ENCODE measurements at places on chromosomes 2 and 18. TPM values are rescaled to one million over a fixed set of nuclear protein-coding genes. Genes with fewer than 3 reads are reported as not detected.
A peak's percentile ranks its signal among the peaks of the same experiment; 100 is the strongest.

GRCh38 chr2:201707753-201708152, 9.3 kb upstream of the MPP4 start:
- DNase-seq = no peak

DNA sequence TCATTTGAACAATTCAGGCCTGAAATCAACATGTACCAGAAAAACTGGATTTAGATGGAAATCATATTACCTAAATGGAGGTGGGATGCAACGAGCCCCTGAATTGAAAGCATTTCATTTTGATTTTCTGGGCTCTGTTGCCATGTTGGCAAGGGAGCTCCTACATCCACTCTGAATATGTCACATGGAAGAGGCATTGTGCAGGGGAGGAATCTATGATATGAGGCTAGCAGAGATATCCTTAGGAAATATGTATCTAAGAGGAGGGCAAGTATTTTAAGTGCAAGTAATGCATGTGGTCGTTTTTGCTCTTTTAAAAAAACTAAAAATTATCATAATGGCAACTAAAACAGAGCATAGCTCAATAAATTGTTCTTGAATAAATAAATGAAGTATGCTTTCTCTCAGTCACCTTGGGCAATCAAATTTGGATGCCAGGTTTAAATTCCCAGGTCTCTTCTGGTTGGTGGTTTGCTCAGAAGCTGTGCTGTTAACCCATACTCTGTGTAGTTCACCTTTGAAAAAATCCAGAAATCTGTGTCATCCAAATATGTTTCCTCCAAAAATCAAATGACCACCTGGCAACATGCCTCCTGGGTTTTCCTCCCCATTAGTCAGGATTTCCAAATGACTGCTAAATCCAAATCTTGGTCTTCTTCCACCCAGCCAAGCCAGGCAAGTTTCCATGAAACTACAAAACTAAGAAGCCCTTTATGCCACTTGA, 6.5 kb upstream of the LGALSL start:
- no peak for DNase-seq

DNA sequence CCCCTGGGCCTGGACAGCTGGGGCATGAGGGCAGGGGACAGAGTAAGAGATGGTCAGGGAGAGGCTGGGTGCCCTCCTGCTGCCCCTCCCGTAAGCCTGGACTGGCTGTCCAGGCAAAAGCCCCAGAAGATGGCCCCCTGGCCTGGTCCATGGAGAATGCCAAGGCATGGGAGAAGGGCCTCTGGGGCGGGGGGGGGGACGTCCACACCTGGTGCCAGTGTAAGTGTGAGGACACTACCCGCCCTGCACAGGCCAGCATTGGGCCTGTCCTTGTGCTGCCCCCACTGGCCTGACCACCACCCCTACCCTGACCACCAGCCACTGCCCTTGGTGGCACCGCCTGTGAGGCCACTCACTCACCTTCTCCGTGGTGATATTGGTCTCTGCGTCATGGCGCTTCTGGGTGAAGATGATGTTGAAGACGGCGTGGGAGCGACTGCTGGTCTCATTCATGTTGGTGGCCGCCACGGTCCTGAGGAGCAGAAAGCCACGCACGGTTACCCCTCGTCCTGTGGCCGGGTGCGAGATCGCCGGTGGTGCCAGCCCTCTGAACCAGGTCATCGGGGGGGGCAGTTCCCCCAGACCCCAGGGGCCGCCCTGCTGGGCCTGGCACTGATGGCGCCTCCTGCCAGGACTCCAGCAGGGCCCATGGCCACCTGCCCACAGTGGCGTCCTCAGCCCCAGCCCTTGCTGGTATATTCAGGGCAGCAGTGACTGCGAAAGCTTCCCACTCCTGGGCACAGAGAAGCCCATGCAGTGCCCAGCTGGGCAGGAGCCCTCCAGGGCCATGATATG, 35.2 kb downstream of the KIF1A start:
- peak; percentile 50 for DNase-seq

GRCh38 chr2:217106650-217107014, 246.8 kb upstream of the TNP1 start:
- DNase-seq = no peak

- no peak for DNase-seq
These were observed 27.2 kb downstream of the CDKL4 start for GRCh38 chr2:39216346-39217191.

- DNase-seq = no peak
These were observed 145.3 kb downstream of the SP3 start for GRCh38 chr2:173819852-173820251.

GRCh38 chr2:159926695-159927094, 128.7 kb upstream of the CD302 start:
- DNase-seq = no peak

- DNase-seq = no peak
These were observed at the start of gene CLASP1 for GRCh38 chr2:121649149-121649595. Gene CLASP1, minus strand, starts transcription at chr2:121649462. Its CDS starts 43,567 bp downstream, at chr2:121605895.

GRCh38 chr18:26176134-26176533, 42.5 kb downstream of the PSMA8 start:
- no peak for DNase-seq

DNA sequence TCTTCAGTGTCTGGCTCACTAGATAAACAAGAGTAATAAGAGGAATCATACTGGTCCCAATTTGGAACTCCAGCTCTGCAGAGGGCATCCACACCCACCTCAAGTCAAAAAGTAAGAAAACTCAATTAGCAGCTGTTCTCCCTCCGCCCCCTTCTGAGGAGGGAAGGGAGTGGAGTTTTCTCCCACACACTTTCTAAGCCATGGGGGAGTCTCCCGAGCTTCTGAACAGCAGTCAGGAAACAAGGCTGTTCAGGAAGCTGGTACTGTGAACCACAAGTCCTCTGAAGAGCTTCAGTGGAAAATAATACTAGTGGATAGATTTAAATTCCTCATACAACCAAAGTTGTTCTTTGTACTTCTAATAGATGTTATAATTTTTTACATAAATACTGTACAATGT, 32.9 kb upstream of the SPTBN1 start:
- no peak for DNase-seq

DNA sequence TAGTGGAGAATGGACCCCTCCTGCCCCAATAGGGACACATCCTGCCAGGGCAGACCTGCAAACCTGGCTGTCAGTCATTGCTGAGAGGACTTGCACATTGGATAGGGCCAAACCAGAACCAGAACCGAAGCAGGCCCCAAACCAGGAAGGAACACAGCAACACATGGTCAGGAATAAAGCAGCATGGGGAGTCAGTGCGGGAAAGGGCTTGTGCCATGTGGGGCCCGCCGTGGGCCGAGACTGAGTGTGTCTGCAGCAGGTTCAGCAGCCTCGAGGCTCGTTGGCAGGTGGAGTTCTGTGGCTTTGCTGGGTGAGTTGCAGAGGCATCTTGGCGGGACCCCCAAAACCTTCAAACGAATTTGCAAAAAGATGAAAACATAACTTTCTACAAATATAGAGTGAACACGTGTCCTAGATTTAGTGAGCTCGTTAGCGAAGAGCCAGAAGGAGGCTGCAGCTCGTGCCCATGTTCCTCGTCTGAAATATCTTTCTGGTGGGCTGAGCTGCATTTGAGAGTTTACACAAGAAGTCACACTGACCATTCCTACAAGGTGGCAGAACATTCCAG, 44.9 kb upstream of the LDLRAD4 start:
- DNase-seq = no peak

DNA sequence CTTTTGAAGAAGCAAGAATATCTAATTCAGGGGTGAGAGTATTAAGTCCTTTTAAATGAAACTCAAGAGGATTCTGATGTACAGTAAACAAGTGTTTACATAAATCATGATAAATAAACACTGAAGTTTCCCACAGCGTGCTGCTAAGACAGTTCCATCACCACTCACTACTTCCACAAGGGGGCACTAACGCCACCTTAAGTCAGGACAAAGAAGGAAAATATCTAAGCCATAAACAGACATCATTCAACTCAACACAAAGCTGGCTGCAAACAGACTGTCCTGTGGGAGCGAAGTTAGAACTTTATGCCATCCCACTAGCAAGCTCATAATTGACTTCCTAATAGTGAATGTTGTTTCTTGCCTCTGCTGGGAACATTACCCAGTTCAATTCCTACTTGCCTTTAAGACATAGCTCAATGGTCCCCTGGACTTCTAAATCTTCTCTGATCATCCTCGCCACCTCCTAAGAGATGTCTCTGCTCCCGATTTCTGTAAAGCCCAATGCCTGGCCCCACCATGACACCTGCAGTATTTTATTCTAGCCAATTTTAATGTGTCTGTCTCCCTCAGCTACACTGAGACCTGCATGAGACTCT, 36.5 kb downstream of the MRPL44 start:
- DNase-seq = no peak

- DNase-seq = no peak
These were observed 99.4 kb downstream of the NEB start for GRCh38 chr2:151634736-151635467.

GRCh38 chr2:134393075-134393461, 139.2 kb downstream of the MGAT5 start:
- DNase-seq = no peak

DNA sequence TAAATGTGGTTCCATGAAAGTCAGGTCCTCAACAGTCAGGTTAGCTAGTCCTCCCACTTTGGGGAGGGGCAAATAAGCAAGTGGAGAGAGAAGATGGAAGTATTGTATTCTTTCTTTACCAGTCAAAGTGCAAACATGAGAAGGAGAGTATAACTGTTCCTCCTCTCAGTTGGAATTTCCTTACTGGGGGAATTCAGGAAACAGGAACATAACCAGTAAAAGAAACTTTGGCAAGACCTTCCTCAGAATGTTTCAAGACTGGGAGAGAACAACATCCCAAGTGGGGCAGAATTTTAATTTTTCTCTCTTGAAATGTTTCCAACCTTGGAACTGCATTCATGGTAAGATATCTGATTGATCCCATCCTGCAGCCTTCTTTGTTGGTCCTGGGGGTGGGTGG, 552.4 kb upstream of the TNP1 start:
- DNase-seq = no peak

DNA sequence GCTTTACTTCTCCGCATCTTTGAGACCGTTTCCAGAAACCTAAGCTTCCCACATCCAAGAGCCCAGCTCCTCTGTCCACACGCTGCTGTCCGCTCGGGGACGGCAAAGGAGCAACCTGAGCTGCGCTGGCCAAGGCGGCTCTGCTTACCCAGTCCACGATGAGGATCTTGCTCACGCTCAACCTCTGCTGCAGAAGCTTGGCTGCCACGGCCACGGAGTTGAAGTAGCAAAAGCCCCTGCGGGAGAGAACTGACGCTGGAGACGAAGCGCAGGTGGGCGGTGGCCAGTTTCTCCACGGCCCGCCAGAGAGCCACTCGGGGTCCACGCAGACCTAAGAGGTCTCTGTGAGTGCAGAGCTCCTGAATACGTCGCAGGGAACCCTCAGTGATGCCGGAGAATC, 236.1 kb downstream of the TWIST2 start:
- DNase-seq = no peak

GRCh38 chr2:147109291-147109690, 735.5 kb upstream of the ACVR2A start:
- DNase-seq = no peak

- no peak for DNase-seq
These were observed 209.3 kb upstream of the SALL3 start for GRCh38 chr18:78770139-78770822.

GRCh38 chr2:233409286-233409991, 55.1 kb downstream of the DGKD start:
- DNase-seq = no peak

GRCh38 chr2:144703852-144704708, 184.2 kb upstream of the ZEB2 start:
- DNase-seq = peak; percentile 88

DNA sequence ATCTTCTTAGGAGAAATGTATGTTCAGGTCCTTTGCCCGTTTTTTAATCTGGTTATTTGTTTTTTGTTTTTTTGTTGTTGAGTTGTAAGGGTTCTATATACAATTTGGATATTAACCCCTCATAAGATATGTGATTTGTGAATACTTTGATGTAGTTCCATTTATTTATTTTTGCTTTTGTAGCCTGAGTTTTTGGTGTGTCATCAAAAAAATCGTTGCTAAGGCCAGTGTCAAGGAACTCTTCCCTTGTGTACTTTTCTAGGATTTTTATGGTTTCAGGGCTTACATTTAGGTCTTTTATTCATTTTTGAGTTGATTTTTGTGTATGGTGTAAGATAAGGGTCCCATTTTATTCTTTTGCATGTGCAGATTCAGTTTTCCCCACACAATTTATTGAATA, 372.6 kb downstream of the PLCL1 start:
- DNase-seq = no peak

- no peak for DNase-seq
These were observed 117.4 kb upstream of the DLX2 start for GRCh38 chr2:172220121-172220520.

DNA sequence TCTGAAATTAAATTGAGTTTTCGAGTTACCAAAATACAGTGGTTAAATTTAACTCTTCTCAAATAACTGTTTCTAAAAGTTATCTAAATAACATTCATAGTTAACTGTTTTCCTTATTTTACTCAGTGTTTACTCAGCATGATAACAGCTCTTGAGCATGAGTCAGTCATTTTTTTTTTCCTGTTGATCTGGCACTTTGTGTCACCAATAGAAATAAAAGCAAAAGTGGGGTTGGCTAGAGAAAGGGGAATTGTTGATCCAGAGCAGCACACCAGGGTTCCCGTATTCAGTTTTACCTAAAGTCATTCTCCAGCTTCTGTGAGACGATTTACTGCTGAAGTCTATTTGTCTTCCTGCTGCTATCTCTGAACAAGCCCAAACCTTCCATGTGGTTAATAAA, 851.6 kb downstream of the DCC start:
- no peak for DNase-seq

GRCh38 chr2:86069091-86069685, 36.5 kb downstream of the POLR1A start:
- DNase-seq = no peak

GRCh38 chr2:217277646-217278398, 418.0 kb upstream of the TNP1 start:
- DNase-seq = no peak

GRCh38 chr2:84996909-84997308, 25.9 kb downstream of the KCMF1 start:
- no peak for DNase-seq

The TFCP2L1 gene
- 0.03 TPM for total RNA-seq

The ZEB2 gene
- 122 TPM for total RNA-seq

The DSG1 gene
- total RNA-seq = 0.89 TPM

The GPR45 gene
- not detected for total RNA-seq

The MYO3B gene
- 0.05 TPM for total RNA-seq

The IL36G gene
- total RNA-seq = not detected

The TNFRSF11A gene
- 1.0 TPM for total RNA-seq

The DNER gene
- 1.00 TPM for total RNA-seq

The NBAS gene
- 38.9 TPM for total RNA-seq

The VIT gene
- 2.6 TPM for total RNA-seq

The PPP1CB gene
- total RNA-seq = 491 TPM

The NYAP2 gene
- 0.05 TPM for total RNA-seq

The FOXD4L1 gene
- not detected for total RNA-seq

The ARHGAP15 gene
- 6.8 TPM for total RNA-seq

The DNAH7 gene
- 0.32 TPM for total RNA-seq

The INPP5D gene
- total RNA-seq = 6.2 TPM

Data from cardiac septum (tissue), 1 donor.